Activated T-helper 1 cell treated with anti-CD3 and anti-CD28 coated beads, Interleukin-2, amount 50 U/mL, for 16 hours (primary cell): ENCODE measurements at places on chromosomes 3 and 15.
A peak's percentile ranks its signal among the peaks of the same experiment; 100 is the strongest.

GRCh38 chr15:80819001-80819400, 39.8 kb downstream of the CEMIP start:
- DNase-seq = no peak

GRCh38 chr3:184315871-184316661, 1.7 kb downstream of the EIF4G1 start:
- DNase-seq = no peak

GRCh38 chr3:162443376-162443775, 946.8 kb downstream of the OTOL1 start:
- no peak for DNase-seq

- no peak for DNase-seq
These were observed 83.1 kb downstream of the MYO5A start for GRCh38 chr15:52445553-52445952.

DNA sequence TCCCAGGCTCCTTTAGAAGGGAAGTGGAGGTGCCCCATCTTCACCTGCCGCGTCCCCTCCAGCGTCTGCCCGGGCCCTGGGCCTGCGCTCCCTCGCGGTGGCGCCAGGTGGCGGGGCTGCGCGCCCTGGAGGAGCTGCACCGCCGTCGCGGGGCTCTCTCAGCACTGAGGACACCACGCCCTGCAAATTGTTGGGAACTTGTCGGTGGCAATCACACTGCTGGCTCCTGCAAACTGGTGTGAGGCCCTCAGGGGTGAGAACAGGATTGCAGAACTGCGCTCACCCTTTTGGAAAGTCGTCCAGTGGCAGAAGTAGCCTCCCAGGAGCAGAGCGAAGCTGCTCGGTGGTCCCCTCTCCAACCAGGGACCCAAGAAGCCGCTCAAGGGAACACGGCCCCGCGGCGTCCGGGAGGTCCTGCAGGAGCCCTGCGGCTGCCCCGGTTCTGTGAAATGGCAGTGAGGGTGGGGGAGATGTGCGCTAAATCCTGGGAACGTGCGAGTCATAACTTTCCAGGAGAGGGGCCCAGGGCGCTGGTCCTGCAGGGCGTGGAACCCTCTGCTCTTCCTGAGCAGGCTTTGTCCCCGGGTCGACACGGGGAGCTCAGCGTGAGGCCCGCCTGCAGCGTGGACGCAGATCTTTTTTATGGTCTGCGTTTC, 995 bp upstream of the LRRK1 start:
- DNase-seq = peak; percentile 19

- no peak for DNase-seq
These were observed 229.2 kb downstream of the MBNL1 start for GRCh38 chr3:152497890-152498289.

DNA sequence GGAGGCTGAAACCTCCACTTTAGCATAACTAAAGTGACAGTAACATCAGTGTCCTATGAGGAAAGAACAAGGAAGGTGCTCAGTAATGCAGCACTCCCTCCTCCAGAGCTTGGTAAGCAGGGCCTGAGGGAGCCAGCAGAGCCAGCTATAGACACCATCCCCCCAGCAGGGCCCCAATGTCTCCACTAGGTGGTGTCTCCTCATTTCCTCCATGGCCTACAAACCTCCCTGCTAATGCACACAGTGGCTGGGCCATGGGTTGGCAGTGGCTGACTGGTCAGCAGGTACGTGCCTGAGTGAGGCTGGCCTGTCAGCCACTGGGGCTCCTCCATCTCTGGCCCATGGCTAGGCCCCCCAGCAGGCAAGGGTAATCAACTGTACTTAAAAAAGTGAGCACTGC, 13.6 kb downstream of the MRPS25 start:
- DNase-seq = no peak

DNA sequence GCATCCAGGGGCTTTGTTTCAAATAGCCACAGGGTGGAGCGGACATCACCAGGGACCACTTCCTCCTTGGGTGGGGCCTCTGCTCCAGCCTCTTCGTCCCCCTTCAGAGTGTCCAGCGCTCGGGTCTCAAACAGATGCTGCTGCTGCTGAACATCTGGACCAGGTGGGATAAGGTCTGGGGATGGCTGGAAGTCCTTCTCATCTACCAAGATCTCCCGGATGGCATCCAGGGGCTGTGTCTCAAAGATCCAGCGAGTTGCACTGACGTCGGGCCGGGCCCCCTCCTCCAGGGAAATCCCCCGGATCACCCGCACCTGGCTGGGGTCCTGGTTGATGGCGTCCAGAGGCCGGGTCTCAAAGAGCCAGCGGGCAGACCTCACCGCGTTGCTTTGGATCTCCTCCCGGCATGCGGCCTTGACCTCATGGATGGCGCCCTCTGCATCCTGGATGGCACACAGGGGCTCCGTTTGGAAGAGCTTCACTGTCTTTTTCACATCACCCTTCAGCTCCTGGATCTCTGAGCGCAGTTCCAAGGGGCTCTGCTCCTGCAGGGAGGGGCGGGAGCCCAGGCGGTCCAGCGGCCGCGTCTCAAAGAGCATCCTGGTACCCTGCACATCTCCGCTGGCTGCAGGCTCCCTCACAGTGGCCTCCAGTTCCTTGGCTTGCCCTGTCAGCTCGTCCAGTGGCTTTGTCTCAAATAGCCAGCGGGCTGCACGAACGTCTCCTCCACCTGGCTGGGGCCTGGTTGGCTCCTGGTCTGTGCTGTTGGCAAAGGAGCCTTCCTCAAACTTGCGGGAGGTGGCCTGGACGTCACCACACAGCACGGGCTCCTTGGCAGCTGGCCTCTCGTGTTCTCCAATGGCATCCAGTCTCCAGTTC, 3.9 kb downstream of the XIRP1 start:
- no peak for DNase-seq

- no peak for DNase-seq
These were observed 23.2 kb downstream of the LMCD1 start for GRCh38 chr3:8524656-8525399.
